ENCODE measurements at places on chromosomes 13 and 19. TPM values are rescaled to one million over a fixed set of nuclear protein-coding genes. Genes with fewer than 3 reads are reported as not detected.

The SYNE4 gene
- not detected for total RNA-seq

The RGL3 gene
- 0.50 TPM for total RNA-seq

The CAB39L gene
- total RNA-seq: 7.0 TPM

The ASF1B gene
- total RNA-seq: 24.0 TPM

The CYP2A6 gene
- not detected for total RNA-seq

The CCDC8 gene
- total RNA-seq: 37.2 TPM

The EXOC3L2 gene
- not detected for total RNA-seq

The TNPO2 gene
- 42.2 TPM for total RNA-seq

The FCAR gene
- not detected for total RNA-seq

The CD22 gene
- 0.25 TPM for total RNA-seq

The GRK1 gene
- total RNA-seq: not detected

Data from uterine smooth muscle cell (primary cell).